Omental fat pad (tissue), 4 donors: ENCODE measurements at places on chromosomes 3 and 15. TPM values are rescaled to one million over a fixed set of nuclear protein-coding genes. Genes with fewer than 3 reads are reported as not detected.

ARNT2 gene
- 7.4 TPM for total RNA-seq

DNA sequence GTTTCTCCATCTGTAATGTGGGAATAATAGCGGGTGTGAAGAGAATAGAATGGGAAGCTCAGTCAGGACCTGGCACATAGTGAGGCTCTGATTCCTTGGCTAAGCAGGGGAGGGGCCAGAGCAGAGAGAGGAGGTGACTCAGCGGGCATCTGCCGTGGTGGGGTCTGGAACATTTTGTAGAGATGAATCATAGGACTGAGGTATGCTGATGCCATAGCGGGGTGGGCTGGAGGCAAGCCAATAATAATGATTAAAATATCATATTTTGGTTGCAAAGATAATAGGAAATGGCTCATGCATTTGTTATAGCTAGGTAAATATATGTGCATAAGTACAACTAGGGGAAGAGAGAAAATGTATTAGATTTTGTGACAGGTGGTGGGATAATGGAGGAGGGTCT is 11.2 kb downstream of the TGM4 start:
- no peak for DNase-seq

SCAMP5 gene
- 0.60 TPM for total RNA-seq

GRCh38 chr3:170132335-170132734 is 49.2 kb downstream of the PHC3 start:
- DNase-seq: no peak

EOGT gene
- 47.9 TPM for total RNA-seq

- DNase-seq: no peak
These were observed 63.8 kb upstream of the CGNL1 start for GRCh38 chr15:57312318-57313133.

- no peak for DNase-seq
These were observed 71.0 kb downstream of the PCOLCE2 start for GRCh38 chr3:142817897-142818296.

- DNase-seq: no peak
These were observed 19.4 kb downstream of the GXYLT2 start for GRCh38 chr3:72907131-72907711.

- DNase-seq: no peak
These were observed 9.2 kb upstream of the SEMA4B start for GRCh38 chr15:90191794-90192509.

PRC1 gene
- 3.5 TPM for total RNA-seq

GRCh38 chr15:47731230-47731629 is 13.9 kb downstream of the SEMA6D start:
- DNase-seq: no peak

DNA sequence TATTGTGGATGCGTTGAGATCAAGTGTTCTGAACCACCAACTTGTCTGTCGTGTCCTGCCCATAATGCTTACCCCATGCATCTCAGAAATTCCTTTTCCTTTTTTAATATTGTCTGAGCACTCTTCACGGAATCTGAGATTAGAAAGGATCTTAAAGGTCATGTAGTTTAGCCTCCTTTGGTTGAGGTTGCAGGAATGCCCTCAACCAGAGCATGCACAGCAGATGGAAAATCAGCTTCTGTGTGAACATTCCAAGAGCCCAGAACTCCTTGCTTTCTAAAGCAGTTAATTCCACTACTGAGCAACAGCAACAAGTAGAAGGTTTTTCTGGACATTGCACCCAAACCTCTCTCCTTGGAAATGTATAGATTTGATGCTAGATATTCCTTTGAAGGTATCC is 153.7 kb downstream of the TPRG1 start:
- no peak for DNase-seq

GRCh38 chr3:18538463-18539230 is 113.5 kb upstream of the SATB1 start:
- DNase-seq: no peak

DNA sequence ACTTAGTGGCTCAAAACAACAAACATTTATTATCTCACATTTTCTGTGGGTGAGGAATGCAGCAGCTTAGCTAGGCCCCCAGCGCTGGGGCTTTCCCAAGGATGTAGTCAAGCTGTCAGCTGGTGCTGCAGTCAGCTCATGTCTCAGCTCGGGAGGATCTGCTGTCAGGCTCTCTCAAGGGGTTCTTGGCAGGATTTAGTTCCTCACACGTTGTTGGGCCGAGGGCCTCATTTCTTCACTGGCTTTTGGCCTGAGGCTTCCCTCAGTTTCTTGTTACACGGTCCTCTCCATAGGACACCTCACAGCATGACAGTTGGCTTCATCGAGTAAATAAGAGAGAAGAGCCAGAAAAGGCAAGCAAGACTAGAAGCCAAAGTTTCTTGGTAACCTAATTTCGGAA is 13.7 kb upstream of the U2SURP start:
- DNase-seq: no peak

- no peak for DNase-seq
These were observed 25.4 kb downstream of the ACP3 start for GRCh38 chr3:132342610-132343009.

- no peak for DNase-seq
These were observed 207.5 kb downstream of the IL20RB start for GRCh38 chr3:137165117-137165806.

DNA sequence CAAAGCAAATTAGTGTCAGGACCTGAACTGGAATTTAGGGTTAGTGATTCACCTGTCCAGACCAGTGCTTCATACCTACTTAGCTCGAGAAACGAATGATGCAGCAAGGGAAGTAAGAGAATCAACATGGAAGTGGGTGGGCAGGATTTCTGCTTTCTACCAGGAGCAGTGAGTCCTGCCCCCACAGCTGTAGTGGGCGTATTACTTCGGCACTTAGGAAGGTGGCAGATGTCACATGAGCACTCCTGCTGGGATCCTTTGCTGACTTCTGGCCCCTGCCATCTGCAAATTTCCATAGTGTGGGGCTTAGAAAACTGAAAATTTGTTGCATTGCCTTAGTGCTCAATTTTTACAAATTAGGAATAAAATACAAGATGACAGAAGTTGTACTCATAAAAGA is 31.2 kb downstream of the RYR3 start:
- no peak for DNase-seq

GRCh38 chr15:60528530-60528929 is 49.6 kb upstream of the ICE2 start:
- DNase-seq: no peak

GRCh38 chr3:85525264-85525663 is 566.5 kb downstream of the CADM2 start:
- DNase-seq: no peak

GABRR3 gene
- not detected for total RNA-seq

DNA sequence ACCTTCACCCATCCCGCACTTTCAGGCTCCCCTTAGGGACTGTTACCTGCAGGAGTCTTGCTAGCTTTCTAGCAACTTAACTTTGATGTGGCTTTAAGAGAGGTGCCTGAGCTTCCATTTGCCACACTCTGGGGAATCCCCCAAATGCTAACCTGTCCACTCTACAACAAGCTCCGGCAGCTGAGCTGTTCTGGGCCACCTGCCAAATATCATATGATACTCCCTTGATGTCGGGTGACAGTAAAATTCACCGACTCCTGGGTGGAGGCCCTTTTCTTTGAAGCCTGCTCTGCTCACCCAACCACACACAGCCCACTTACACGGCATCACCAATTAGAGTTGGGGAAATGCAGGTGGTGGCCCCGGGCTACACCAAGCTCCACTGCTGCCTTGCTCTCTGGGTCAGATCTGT is 38.0 kb upstream of the XCR1 start:
- DNase-seq: no peak

ADAMTS17 gene
- total RNA-seq: 2.0 TPM

- DNase-seq: no peak
These were observed 135.1 kb downstream of the KCNMB2 start for GRCh38 chr3:178671377-178671776.

MYRIP gene
- 3.7 TPM for total RNA-seq

CLRN1 gene
- total RNA-seq: not detected

DNA sequence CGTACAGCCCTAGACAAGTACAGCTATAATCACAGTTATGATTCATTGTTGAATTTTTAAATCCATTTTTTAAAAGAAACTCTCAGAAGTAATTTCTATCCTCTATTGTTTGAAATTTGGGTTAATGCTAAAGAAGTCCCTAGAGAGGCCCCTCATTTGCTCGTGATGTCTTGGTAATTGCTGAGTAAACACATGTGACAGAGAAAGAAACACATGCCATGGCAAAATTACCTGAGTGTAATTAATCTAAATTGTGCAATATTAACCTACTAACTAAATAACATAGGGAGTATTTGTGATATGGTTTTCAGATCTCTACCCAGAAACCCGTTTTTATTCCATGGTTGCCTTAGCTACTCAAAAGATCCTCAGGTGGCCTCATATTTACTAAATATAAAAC is 10.8 kb downstream of the NEK10 start:
- no peak for DNase-seq
